ENCODE measurements at places on chromosomes 4 and X.

DNA sequence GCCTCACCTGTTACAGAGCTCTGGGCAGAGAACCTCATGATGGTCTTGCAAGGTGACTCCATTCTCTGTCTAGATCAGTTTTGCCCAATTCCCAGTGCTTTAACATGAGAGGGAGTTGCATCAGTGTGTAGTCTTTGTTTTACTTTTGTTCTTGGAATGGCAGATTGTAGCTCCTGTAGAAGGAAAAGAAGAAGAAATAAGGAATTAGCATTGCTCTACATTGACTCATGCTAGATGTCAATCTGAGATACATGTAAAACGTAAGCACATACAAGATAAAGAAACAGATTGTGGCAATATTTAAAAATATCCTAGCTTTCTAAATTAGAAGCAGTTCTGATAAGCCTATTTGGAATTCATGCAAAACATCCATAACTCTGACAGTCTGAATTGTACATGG is 16.0 kb upstream of the PPEF1 start:
- no peak for DNase-seq

DNA sequence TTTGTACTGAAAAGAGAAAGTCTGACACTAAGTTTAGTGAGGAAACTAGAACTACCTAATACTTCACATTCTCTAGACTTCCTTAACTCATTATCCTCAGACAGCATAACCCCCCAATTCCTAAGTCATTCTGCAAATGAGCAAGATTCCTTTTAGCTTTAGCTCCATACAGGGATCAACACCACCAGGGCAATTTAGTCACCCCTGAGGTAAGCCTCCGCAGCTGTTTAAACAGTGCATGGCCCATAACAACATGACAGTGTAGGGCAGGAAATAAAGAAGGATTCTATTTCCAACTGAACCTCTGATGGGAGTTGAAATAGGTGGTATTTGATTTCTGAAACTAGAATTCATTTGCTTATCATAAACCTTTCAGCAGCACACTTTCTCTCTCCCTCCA is 112.8 kb upstream of the DKK2 start:
- DNase-seq: no peak

- no peak for DNase-seq
These were observed 141.1 kb downstream of the MOSPD2 start for GRCh38 chrX:15014281-15014680.

- no peak for DNase-seq
These were observed 260.6 kb upstream of the BOD1L1 start for GRCh38 chr4:13888112-13888511.

DNA sequence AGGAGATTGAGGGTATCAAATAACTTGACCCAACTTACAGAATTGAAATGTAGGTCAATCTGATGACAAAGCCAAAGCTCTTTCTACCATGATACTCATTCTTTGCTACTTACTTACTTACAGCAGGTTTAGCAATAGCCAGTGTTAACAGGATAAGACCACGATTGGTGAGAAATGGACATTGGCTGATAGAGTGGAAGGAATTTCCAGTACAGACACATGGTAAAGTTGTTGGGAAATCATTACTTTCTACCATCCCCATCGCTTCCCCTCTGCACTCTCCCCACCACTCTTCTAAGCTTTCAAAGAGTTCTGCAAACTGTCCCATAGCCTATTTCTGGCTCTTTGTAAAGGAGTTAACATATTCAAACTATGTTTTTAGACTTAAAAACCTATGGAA is 119.7 kb downstream of the CHRNA9 start:
- no peak for DNase-seq

DNA sequence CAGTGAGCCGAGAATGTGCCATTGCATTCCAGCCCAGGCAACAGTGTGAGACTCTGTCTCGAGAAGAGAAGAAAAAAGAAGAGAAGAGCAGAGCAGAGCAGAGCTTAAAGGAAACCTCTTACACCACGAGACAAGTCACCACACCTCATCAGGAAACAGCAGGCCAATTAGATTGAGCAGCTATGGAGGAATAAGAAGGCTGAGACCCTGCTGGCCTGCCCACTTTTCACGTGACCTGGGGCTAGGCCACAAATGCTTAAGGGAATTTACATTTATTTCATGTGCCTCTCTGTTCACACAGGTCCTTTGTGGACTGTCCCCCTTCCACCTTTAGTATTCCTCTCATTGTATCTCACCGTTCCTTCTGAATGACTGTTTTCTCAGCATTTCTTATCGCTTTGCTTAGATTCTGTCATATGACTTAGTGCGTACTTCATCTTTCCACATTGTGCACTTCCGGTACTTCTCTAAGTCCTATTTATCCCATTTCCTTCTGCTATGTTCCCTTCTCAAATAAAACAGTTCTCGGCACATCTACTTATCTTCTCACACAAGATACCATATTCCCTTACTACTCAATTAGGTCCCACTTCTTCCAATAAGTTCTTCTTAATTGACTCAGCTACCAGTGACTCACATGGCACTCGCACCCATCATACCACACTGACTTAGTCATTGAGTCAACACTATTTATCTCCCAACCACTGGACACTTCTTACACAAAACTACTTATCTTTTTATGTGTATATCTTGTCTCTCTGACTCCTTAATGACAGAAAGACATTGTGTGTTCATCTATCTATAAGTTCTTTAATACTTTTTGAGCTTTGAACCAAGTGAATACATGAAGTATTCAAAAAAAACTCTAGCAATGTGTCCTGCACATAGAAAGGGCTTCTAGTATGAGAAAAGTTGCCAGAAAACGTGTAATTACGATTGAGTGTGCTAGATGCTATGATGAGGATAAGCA is 11.0 kb downstream of the CUL4B start:
- DNase-seq: no peak

GRCh38 chr4:142615324-142615665 is 230.8 kb downstream of the INPP4B start:
- no peak for DNase-seq

GRCh38 chr4:123102897-123103471 is 180.6 kb upstream of the NUDT6 start:
- no peak for DNase-seq

DNA sequence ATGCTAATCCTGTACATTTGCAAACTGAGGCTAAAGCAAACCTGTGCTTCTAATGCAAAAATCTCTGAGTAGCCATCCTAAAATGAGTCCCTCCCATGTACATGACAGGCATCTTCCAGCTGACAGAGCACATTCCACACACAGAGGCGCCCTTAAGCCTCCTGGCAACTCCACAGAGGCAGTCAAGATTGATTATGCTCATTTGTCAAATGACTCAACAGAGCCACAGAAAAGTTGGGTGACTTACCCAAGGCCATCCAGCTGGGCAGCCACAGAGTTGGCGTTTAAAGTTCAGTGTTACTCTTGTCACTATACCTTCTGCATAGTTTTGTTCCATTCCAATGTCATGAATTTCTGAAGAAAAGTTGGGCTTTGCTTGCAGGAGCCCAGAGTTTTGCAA is 394.6 kb upstream of the FGF13 start:
- no peak for DNase-seq

- DNase-seq: no peak
These were observed 12.8 kb upstream of the LIMCH1 start for GRCh38 chr4:41525129-41525528.

GRCh38 chr4:655464-656151 is 18.5 kb downstream of the ATP5ME start:
- DNase-seq: no peak

- DNase-seq: no peak
These were observed 261.5 kb downstream of the SLC7A11 start for GRCh38 chr4:137980641-137981040.

DNA sequence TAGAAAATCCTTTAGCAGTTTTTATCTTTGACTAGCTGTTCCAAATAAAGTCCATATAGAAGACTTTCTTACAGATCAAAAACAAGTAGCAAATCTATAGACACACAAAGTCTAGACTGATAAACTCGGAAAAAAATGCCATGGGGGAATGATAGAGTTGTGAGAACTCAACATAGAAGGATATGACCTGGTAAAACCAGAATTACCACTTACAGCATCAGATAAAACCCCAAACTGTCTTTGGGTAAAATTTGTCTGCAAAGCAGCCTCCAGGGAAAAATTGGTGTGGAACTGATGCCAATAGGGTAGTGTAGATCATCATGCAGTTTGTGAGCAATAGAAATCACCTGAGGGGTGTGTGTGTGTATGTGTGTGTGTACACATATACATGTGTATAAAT is 579.1 kb downstream of the SPOCK3 start:
- DNase-seq: no peak

DNA sequence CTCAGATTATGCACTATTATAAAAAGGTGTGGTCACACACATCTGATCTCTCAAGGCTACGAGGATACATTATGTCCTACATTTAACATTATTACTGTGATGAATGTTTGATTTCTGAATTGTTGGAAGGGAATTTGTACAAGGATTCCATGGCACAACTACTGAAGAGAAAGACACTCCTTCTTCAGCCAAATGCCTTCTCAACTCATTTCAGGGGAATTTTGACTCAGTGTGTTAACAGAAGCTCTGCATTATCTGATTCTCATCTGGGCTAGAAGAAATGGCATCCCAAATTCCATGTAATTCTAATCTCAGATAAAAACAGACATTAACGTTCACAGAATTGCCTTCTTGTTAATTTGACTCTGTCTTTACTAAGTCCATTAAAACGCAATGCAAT is 477.7 kb downstream of the PDGFC start:
- DNase-seq: no peak

- DNase-seq: no peak
These were observed 82.9 kb upstream of the TAB3 start for GRCh38 chrX:30971774-30972603.

- DNase-seq: no peak
These were observed 134.5 kb upstream of the IL15 start for GRCh38 chr4:141501931-141502330.

- DNase-seq: no peak
These were observed 164.4 kb upstream of the PCDH7 start for GRCh38 chr4:30555775-30556174.

GRCh38 chr4:108135549-108136209 is 33.1 kb downstream of the LEF1 start:
- no peak for DNase-seq

GRCh38 chr4:138255917-138256597 is 13.9 kb upstream of the SLC7A11 start:
- no peak for DNase-seq

DNA sequence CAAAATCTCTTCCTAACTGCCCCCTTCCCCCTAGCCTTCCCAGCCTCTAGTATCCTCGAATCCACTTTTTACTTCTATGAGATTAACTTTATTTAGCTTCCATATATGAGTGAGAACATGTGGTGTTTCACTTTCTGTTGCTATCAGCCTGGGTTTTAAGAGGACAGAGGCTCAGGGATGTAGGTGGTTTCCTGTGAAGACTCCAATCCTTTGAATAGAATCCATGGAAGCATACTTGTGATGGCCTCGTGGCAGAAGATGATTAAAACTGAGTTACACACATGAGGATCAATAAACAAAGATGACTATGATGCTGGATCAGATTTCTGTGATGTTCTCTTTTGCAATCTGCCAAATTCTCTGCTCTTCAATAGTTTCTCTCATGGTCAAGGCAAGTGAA is 29.8 kb downstream of the CD99L2 start:
- no peak for DNase-seq

GRCh38 chr4:173130687-173131086 is 37.9 kb upstream of the GALNT7 start:
- no peak for DNase-seq

- DNase-seq: no peak
These were observed 76.6 kb downstream of the MBNL3 start for GRCh38 chrX:132412208-132412607.

DNA sequence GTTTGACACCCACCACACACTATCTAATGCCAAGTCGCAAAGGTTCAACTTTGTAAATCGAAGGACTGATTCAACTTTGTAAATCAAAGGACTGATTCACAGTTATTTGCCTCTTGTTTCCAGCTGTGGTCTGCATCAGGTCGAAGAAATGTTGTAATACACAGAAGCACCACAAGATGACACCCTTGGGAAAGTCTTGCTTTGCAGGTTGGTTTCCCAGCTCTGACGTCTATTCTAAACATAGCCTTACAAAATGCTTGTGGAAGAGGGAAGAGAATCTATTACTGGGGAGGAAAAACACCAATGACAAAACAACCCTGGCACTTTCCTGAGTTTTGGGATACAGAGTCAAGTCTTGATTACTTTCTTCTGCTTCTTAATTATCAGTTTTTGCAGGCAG is 35.3 kb downstream of the SUPT20HL1 start:
- peak; percentile 9 for DNase-seq

GRCh38 chrX:17860811-17861488 is at the start of gene RAI2:
TSS of gene RAI2 (minus strand) at chrX:17861298. CDS start at chrX:17802010, 59,288 bp downstream.
- no peak for DNase-seq

DNA sequence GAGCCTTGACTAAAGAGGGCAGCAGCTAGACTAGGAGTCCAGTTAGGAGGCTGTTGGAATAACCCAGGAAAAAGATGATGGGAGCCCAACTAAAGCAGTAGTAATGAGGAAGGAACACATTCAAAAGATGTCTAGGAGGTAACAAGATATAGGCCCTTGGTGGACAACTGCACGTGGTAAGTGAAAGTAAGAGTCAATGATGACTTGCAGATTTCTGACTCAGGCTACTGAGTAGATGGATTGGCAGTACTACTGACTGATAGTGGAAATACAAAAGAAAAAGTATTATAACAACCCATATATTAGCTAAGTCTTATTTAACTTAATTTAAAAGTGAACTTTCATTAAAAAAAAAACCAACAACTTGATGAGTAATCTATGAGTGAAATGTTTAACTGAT is 74.0 kb downstream of the PAK3 start:
- no peak for DNase-seq

DNA sequence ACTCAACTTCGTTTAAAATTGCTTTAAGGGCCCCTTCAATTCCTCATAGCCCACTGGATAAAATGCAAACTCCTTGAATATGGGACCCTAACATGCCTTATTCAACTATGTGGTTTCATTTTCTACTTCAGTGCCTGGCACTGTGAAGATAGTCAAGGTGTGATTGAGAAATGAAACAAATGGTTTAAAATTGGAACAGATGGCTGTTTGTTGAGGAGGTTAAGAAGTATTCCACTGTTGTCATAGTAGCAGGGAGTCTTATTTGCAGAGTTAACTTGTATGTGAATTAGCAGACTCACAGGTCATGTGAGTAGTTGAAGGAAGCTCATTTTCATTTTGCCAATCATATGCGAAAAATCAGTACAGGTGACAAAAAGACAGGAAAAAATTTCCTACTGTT is 593.3 kb downstream of the KCTD8 start:
- DNase-seq: no peak

DNA sequence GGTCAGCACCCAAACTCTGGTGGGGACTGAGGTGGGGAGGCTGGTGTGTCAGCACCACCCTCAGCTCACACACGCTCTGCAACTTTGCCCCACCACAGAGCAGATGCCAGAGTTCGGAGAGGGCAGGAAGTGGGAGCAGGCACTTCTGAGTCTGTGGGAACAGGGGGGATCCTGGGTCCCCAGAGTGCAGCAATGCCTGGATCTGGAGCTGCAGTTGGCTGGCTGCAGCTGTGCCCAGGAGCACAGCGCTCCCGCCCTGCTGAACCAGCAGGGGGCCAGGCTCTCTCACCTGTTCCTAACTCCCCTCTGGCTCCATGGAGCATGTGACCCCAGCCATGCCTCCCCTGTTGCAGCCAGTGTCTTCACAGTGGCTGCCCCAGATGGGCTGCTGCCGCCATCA is 252.4 kb downstream of the SPOCK3 start:
- no peak for DNase-seq

Measured in GM18507 (cell line).